HFFc6 (cell line): ENCODE measurements at places on chromosomes 4 and X.

DNA sequence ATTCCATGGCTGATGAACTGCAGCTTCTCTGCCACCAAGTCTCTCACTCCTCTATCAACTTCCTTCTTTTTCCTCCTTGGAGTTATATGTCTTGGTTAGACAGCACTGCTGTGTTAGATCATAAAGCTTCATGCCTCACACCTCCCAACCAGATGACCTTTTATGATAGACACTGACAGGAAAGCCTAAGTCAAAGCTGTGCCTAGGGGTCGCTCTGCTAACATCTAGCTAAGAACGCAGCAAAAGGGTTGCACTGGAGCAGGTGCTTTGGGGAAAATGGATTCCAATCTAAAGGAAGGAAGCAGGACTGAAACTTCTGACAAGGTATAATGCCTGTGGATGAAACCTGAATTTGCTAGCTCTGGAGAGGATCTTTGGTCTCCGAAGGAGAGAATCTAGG is 509.7 kb downstream of the SMARCA1 start:
- no peak for DNase-seq

- DNase-seq = peak; percentile 69
These were observed 8.8 kb upstream of the GRPR start for GRCh38 chrX:16114611-16115010.

DNA sequence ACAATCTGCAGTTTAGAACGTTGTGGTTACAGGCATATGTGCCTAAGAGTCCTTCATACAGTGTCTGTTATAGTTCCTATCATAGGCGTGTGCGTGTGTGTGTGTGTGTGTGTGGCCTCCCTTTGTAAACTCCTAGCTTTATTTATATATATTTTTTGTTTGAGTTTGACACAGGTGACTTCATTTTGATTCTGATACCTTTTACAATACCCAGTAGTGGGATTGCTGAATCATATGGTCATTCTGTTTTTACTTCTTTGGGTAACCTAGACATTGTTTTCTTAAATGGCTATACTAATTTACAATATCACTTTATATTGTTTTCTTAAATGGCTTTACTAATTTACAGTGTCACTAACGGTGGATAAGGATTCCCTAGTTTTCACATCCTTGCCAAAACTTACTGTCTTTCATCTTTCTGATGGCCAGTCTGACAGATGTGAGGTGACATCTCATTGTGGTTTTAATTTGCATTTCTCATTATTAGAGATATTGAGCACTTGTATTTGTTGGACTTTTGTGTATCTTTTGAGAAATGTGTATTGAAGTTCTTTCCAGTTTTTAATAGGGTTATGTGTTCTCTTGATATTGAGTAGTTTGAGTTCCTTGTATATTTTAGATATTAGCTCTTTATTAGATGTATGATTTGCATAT is 211.1 kb upstream of the NUDT6 start:
- no peak for DNase-seq

DNA sequence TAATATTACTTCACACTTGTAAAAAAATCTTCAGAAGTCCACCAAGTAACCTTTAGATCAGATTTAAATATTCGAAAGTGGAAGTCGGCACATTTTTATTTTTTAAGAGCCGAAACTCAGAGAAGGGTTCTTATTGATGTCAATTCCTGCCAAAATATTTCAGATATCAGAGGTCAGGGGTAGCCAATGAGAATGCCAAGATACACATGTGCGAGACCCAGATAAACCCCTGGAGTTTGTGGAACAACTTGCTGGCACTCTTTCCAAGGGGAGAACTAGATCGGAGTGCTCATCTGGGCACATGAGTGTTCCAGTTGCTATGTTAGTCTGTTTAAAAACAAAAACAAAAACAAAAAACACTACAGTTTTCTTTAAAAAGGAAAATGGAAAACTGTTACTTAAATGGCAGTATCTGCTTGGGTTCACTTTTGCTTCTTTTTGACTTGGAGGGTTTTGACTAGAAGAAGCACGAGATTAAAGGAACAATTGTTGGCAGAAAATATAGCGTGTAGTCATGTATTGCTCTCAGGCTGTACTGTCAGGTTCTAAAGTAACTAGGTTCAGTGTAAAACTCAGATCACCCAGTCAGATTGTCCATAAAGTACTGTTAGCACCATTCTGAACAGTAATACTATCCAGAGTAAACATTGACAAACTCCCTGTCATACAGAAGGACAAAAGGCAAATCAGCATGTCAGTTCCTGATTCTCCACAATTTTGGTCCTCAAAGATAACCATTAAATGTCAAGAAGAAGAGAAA is 188.0 kb upstream of the PACRGL start:
- no peak for DNase-seq

GRCh38 chr4:16532240-16532970 is 306.1 kb upstream of the TAPT1 start:
- DNase-seq = peak; percentile 89

DNA sequence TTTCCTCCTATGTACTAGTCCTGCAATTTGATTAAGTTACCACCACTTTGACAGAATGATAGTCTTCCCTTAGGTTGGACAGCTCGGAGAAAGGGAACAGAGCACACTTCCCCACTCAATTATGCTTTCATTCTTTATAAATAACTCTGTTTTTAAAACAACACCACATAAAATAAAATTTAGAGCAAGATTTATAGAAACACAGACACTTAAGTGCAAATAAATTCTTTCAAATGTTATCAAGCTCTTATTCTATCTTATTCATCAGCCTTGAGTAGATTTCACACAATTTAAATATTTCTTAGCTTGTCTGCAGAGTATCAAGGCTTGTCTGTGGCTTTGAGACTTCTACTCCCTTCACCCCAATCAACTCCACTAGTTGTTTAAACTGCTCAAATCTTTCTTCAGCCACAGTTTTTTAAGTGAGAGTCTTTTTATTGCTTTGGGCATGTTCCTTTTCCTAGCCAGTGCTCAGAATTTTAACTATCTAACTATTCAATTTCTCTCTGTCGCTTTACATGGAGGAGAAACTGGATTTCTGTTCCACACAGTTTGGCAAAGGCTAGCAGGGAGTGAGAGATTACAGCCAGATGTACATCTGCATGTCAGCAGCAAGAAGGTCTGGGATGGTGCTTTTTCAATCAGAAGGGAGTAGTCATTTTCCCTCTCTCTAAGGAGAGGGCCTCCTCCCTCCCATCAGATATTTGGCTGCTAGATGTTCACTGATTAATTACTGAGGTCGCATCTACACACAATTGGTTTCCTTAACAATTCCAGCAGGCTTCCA is 53.1 kb upstream of the PLAC1 start:
- DNase-seq = no peak

GRCh38 chr4:41156574-41156973 is 57.8 kb downstream of the APBB2 start:
- DNase-seq = peak; percentile 79

GRCh38 chrX:1391707-1392375 is at the start of gene SLC25A6:
SLC25A6 (minus strand) TSS chrX:1392113; CDS start chrX:1392009, 104 bp downstream.
- peak; percentile 97 for DNase-seq

DNA sequence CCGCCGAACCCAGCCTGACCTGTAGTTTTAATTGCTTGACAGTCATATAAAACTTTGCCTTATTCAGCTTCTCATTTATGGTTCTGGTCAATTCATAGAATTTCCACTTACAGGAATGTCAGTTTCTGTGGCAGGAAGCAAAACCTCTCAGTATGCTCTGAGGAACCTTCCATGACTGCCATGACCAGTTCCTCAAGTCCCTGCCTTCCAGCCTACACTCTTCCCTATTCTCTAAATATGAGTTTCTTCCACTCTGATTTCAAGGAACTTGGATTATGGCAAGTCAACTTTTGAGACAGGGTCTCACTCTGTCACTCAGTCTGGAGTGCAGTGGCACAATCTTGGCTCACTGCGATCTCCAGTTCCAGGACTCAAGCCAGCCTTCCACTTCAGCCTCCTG is 26.0 kb upstream of the NSUN7 start:
- no peak for DNase-seq

- no peak for DNase-seq
These were observed 262.7 kb downstream of the RCHY1 start for GRCh38 chr4:75251547-75251946.

DNA sequence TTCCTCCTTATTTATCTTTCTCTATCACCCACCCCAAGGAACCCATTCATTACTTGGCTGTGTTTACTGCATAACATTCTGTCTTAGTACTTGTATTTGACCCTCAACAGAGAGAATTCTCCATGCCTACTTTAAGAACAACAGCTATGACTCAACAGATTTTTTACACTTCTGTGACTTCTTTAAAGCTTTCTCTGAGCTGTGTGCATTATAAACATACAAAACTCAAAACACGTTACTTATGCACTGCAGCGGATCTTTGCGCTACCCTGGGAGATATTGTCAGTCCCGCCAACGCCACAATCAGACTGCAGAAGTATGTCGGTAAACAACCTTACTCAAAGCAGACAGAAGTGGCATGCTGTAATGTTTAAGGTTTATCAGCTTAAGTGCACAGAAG is 35.1 kb downstream of the PRKX start:
- DNase-seq = no peak

DNA sequence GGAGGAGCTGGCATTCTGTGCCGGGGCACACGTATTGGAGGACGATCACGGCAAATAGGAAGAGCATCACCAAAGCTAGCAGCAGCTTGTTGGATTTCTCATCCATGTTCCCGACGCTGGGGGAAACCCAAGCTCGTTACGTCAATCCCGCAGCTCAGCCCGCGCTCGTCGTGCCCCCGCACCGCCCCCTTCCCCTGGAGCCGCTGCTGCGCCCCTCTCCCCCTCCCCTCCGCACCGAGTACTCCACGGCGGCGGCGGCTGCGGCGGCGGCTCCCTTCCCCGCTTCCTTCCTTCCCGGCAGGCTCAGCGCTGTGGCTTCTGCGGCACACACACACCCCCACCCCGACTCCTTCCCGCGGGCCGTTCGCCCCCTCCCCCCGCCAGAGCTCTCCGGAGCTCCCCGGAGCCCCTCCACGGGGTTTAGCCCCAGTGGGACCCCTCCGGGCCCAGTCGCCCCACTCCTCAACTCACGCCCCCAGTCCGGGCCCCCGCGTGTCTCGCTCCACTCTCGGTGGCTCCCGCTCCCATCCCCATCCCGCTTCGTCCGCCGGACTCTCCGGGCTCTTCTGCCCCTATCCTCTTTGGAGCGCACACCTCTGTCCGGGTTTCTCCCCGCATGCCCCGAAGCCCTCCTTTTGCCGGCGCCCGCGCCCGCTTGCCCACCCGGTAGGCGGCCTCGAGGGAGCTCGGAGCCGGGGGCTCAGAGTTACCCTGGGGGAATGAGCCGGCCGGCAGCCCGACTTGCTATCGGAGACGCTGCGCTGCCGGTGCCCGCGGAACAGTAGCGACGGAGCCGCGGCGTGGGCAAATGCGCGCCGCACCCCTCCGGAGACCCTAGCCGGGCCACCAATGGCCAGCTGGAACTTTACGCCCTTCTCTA is 978 bp downstream of the HS6ST2 start:
- DNase-seq = no peak

DNA sequence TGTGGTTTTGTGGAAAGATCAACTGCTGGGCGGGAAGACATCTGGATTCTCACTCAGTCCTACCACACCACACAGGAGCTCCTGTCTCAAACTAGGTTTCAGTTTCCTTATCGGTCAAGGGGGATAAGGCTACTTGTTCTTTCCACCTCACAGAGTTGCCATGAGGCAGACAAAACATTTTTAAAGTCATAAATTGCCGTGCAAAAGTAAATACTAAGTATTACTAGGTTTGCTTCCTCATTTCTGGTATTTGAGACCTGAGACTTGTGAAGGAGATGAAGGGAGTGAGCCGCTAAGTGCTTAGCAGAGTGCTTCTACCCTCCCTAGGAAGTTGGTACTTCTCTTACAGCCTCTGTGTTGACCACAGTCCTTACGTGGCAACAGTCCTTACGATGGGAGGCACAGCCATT is 1.5 kb downstream of the LAP3 start:
- no peak for DNase-seq

- DNase-seq = peak; percentile 82
These were observed 503.3 kb upstream of the FAM241A start for GRCh38 chr4:111641813-111642579.

- no peak for DNase-seq
These were observed 22.8 kb downstream of the DTHD1 start for GRCh38 chr4:36304138-36304681.

DNA sequence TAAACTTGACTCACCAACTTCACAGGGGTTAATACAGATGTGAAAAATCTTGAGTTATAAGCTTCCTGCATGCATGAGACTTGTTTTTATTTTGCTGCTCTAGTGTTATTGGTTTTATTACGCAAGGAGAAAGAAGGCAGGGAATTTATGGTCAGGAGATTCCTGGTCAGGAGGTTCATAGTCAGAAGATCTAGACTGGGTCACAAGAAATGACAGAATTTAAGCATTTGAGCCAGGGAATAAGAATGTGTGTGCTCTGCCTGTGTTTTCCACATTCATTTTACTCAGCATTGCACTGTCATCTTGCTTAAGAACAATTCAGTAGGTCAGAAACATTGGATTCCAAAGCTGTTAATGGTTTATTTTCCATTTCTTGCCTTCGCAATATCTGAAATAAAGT is 2522.1 kb downstream of the ARAP2 start:
- peak; percentile 48 for DNase-seq

GRCh38 chrX:20382518-20383297 is 116.0 kb upstream of the RPS6KA3 start:
- DNase-seq = no peak

- no peak for DNase-seq
These were observed 36.6 kb upstream of the WDR1 start for GRCh38 chr4:10153161-10153560.

DNA sequence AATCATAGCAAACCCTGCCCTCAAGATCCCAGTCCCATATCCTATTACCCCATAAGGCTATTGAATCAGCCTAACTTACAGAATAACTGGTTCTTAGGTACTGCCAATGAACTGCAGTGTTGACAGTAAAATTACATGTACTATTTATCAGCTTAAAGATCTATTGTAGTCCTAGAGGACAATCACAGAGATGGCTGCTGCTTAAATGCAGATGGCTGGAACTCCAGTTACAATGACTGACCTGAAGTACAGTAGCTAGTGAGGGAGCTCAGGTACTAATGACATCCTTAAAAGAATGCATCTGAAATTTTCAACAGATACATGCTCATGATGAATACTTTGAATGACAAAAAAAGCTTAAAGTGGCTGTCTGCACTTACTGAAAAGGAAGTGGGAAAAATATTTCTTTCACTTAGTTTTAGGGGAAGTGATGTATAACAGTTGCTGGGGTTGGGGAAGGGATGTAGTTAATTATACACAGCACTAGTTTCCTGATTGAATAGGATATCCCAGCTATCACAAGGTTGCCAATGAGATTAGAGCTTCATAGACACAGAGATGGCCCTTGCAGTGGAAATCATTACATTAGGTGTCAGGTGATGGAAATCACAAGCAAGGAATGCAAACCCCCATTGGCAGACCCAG is 42.0 kb downstream of the USP26 start:
- DNase-seq = no peak
